ENCODE measurements at places on chromosomes 7 and 10.

- DNase-seq, result no peak
Measured at GRCh38 chr7:157005456-157006204, 4.8 kb downstream of the MNX1 start.

DNA sequence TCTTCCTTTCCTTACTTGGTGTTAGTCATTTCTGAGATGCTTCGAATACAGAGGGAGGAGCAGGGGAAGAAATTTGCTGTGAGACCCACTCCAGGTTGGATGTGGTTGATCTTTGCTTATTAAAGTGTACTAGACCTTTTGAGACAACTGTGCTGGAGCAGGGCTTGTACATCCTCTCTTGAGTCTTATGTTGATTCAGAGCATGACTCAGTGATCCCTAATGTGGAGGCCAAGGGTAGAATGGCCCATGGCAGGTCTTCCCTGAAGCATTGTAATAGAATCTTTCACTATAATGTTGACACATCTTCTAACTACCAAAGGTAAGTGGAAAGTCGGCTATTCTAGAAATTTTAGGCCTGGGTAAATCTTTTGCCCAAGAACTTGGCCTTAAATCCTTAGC is 17.0 kb upstream of the SFR1 start:
- DNase-seq, result no peak

DNA sequence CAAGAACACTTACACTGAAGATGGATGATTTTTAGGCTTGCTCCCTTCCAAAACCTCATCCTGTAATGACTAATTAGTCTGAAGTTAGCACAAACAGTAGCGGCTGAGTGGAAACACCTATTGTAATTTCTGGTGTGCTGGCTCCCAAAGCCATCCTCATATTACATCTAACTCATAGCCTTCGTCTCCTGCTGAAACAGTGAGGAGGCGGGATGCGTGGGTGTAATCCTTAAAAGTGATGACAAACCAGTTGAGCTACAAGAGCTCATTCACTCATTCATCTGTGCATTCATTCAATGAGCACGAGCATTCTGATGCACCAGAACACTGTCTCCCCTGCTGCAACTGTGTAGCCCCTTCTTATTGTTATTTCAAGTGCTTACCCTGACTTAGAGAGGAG is 235.3 kb downstream of the CALN1 start:
- no peak for DNase-seq

DNA sequence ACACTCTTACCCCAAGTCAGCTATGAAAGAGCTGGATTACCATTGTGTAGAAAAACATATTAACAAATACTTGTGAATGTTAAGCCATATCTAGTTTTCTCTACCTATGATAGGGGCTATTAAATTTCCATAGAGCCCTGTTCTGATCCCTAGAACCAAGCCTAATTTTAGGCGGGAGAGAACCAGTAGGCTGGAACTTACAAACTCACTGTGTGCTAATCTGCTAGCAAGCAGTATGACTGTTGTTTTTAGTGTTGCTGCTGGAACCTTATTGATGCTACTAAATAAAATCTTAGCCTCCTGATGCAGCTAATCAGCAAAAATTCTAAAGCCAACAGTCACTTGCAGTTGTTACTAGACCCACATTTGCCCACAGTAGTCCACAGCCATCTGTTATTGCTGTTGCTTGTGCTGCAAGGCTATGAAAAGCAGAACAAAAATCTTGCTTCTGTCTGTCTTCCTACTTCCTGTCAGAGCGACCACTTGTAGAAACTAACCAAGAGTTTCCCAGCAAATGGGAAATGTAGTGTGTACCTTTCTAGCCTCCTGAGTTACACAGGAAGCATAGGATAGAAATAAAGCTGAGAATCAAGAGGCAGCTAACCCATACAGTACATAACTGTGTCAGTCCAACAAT is 368.4 kb downstream of the ARL4A start:
- DNase-seq, result no peak

- no peak for DNase-seq
Measured at GRCh38 chr10:88828310-88828709, 23.3 kb downstream of the ANKRD22 start.

- DNase-seq, result no peak
Measured at GRCh38 chr7:42222891-42223290, 14.1 kb downstream of the GLI3 start.

DNA sequence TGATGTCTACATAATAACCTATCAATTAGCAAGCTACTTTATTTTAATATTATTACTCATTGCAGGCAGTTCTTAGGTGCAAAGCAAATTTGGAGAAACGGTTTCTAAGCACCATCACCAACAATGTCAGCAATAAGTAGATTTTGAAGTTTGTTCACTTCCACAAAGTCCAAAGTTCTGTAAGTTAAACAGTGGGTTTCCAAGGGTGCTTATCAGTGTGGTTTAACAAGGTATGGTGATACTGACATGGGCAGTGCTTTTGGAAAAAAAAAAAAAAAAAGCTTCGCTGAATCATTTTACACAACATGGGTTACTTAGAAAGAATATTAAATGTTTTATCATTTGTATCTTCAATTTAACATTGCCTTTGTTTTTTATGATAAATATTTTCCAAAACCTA is 101.8 kb downstream of the SPAG6 start:
- no peak for DNase-seq

GRCh38 chr7:22868509-22868908 is 45.9 kb upstream of the TOMM7 start:
- no peak for DNase-seq

DNA sequence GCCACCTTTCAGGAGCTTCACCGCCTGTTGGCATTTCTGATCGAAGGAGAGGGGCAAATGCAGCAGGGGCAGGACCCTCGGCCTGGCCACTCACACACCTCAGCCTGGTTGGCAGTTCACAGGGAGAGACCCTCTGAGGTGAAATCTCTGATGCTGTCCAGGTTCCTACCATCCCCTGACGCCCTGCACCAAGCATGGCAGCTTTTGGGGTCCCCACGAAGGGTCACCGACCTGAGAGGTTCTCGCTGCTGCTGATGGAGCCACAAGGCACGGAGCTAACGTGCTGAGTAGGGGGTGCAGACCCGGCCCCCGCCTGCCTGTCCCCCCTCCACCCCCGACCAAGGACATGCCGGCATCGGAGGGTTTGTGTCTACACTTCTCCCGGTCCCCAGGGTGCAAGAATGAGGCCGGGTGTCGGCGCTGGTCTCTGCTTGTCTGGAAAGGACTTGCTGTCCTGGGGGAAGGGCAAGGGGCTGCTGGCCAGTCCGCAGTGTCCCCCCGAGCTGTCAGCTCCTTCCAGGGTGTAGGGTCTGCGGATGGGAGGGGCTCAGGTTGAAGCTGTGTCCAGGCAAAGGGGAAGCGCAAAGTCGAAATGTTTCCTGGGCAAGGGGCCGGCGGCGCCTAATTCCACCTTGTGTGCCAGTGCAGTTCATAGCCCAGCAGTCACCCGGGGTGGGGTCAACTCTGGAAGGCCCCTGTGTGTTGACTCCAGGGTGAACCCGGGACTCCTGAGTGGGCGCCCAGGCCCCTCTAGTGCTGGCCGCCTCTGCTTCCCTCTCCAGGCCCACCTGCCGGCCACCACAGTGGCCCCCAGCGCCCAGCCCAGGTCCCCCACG is 132.6 kb downstream of the DNAJB6 start:
- DNase-seq, result no peak

DNA sequence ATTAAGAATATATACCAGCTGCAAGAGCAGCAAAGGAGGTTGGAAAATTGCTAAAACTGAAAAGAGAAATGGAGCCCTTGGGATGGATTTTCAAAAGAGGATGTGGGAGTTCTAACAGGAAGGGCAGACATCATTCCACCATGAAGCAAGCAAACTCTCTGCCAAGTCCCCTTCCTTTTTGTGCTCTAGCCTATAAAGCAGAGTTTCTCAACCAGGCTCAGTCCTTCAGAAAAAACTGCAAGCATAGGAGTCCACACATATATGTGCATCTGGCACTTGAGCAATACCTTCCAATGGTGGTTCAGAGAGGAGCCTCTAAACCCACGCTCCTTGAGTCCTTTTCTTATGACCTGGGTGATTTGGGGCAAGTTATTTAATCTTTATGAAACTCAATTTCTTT is 98.6 kb upstream of the MKX start:
- DNase-seq, result no peak

GRCh38 chr7:112547916-112548315 is 67.1 kb downstream of the LSMEM1 start:
- DNase-seq, result no peak

GRCh38 chr10:59891349-59891748 is 15.0 kb downstream of the CCDC6 start:
- no peak for DNase-seq
